A549 (cell line): ENCODE measurements at places on chromosomes 2 and 18.

GRCh38 chr2:157843935-157844334 lies 32.2 kb downstream of the ACVR1 start:
- no peak for DNase-seq

DNA sequence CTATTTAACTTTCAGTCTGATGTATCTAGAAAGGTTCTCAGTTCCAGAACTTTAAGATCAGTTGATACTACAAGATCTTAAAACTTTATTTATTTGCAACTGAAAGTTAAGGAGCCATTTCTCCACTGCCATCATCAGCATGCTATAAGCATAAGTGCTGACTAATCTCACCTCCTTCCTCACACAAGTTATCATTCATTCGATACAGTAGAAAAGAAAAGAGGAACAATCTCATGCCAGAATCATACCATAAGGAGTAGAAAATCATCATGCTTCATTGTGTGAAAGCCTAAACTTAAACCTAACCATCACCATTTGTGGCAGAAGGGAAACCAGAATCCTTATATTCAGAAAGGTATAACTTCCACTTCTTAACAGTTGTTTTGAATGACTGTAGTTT lies 176.6 kb upstream of the NRXN1 start:
- DNase-seq: no peak

DNA sequence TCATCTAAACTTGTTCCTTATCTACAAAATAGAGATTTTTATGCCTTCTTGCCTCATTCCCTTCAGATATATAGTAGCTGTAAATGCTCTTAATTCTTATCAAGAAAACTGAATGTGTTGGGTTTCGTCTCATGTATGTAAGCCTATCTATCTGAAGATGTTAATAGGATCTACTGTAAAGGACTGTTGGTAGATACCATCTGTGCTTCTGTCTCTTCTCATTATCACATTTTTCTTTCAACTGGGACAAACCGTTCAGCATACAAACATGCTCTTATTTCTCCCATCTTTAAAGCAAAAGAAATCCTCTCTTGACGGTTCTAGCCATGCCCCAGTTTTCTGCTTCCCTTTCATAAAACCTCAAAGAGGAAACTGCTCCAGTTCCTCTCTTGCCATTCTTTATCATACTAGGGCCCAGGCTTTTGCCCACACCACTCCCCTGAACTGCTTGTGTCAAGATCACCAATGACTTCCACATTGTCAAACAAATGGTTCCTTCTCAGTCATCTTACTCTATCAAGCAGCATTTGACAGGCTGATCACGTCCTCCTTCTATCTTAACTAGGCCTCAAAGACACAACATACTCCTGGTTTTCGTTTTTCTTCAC lies 88.7 kb downstream of the ARHGEF33 start:
- DNase-seq: no peak

GRCh38 chr2:136284226-136285119 lies 166.5 kb upstream of the CXCR4 start:
- DNase-seq: no peak

DNA sequence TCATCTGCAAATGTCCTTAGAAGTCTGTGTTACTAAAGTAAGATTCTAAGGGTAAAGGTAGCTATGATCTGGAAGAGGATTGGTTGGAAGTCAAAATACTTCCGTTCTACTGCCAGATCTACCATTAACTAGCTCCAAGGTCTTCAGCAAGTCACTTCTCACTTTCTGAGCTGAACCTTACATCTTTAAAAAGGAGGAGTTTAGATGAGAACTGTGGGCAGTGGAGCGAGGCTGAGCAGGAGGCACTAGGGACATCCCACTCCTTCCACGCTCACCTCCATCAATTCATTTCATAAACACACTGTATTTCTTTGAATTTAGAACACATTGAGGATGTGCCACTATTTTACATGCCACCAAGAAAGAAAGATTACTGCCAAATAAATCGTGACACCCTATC lies 143.0 kb downstream of the ABCA12 start:
- no peak for DNase-seq

- no peak for DNase-seq
Measured at GRCh38 chr18:3492721-3493120, 42.7 kb downstream of the TGIF1 start.

GRCh38 chr2:140998017-140998416 lies 1132.8 kb downstream of the LRP1B start:
- no peak for DNase-seq

DNA sequence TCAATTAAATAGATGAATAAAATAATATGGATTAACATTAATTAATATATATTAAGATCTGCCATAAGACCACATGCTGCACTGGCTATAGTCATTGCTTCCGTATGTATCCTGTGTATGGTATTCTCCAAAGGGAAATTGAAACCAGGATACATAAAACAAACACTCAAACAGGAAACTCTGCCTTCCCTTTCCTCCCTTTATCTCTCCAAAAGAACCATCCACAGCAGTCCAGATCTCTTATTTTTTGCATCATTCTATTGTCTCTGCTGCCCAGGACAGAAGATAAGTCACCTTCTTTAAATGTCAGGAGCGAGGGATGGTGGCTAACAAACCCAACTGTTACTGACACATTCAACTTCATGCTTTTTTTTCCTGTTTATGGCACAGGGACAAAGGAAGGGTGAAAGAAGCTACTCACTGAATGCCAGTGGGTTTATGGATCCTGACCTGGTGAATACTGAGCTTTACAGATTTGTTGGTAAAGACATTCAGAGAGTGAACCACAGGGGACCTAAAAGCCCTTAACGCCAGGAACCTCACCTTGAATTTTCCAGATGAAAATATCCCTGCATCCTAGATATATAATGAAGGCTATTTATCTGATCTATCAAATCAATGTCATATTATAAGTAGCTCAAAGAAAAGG lies 67.5 kb downstream of the CSRNP3 start:
- no peak for DNase-seq

GRCh38 chr2:159267921-159268320 lies 18.6 kb downstream of the WDSUB1 start:
- DNase-seq: no peak

- no peak for DNase-seq
Measured at GRCh38 chr2:42307180-42307579, 53.8 kb downstream of the COX7A2L start.

DNA sequence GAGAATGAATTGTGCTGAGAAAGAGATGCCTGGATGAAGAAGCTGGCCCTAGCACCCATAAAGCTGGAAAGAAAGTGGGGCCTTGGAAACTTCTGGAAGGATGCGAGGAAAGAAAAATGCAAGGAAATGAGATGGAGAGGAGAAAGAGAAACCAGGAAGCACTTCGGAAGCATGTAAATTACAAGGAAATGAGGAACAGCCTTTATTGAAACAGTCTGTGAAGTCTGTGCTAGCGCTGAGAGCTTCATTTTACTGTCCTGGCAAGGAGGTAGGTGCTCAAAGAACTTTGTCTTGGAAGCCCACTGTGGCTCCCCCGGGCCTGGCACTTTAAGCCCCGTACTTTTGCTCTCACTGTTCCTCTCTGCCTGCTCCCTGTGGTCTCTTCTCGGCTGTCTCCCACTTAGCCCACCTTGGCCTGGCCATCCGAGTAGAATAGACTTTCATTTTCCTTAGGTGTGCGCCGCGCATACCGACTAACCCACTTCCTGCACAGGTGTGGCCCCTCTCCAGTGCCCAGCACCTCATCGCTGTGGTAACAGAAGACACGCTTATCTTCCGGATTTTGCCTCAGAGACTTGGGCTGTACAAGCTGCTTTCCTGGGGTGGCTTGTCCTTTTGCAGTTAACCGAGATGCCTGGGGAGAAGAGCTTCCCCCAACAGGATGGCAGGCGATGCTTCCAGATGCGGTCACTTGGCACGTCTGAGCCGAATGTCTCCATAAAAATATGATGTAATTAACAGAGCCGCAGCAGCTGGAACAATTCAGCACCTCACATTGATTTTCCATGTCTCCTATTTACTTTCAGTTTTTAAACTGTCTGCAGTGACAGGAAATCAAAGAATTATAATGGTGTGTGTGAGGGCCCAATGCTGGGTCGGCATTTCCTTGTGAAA lies 199.6 kb downstream of the HRH4 start:
- DNase-seq: no peak

DNA sequence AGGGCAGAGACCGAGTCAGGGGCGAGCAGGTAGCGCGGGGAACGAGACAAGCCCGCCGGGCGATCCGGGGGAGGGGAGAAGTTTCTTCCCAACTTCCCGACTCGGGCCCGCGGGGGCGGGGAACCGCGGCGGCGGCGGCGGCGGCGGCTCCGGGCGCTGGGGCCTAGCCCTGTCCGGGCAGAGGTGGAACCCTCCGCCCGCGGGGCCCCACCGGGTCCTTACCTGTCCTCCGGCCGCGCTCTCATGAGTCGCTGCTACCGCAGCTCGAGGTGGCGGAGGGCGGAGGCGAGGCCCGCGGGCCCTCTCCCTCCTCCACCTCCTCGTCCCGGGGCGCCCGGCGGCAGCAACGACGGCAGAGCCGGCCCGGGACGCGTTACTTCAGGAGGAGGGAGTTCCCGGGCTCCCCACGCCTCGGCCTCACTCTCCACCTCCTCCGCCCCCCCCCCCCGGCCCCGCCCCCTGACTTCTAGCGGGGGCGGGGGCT lies at the start of gene YES1:
Gene YES1, minus strand, starts transcription at position 351 of the 484 bp plus-strand sequence. CDS start 55,415 bp downstream, outside the sequence.
- DNase-seq: no peak

DNA sequence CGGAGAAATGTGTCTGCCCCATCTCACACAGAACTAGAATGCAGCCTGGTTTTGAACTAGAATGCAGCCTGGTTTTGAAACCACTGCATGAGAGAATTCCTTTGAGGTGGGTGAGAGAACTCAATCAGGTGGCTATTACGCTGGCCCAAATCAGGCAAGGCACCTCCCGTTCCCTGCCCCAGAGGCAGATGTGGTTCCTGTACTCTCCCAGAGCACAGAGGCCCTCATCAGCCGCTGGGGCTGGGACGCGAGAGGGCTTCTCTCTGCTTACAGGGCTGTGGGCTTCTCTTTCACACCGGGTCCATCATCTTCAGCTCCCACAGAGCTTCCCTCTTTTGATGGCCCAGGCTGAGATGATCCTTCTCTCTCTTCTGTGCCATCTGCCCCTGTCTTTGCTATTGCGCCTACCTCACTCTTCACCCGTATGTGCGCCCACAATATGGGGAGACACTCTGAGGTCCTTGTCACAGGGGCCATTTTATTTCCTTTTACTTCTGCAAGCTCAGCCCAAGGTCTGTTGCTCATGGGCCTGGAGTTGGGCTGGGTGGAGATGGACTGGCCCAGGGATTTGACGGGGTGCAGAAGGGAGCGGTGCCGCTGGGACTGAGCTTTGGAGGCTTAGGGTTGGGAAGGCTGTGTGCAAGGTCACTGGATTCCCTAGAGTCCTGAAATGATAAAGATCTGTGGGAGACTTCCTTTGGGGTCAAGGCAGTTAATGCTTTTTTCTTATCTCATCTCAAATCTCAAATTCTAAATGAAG lies 84.4 kb upstream of the HS6ST1 start:
- DNase-seq: no peak

DNA sequence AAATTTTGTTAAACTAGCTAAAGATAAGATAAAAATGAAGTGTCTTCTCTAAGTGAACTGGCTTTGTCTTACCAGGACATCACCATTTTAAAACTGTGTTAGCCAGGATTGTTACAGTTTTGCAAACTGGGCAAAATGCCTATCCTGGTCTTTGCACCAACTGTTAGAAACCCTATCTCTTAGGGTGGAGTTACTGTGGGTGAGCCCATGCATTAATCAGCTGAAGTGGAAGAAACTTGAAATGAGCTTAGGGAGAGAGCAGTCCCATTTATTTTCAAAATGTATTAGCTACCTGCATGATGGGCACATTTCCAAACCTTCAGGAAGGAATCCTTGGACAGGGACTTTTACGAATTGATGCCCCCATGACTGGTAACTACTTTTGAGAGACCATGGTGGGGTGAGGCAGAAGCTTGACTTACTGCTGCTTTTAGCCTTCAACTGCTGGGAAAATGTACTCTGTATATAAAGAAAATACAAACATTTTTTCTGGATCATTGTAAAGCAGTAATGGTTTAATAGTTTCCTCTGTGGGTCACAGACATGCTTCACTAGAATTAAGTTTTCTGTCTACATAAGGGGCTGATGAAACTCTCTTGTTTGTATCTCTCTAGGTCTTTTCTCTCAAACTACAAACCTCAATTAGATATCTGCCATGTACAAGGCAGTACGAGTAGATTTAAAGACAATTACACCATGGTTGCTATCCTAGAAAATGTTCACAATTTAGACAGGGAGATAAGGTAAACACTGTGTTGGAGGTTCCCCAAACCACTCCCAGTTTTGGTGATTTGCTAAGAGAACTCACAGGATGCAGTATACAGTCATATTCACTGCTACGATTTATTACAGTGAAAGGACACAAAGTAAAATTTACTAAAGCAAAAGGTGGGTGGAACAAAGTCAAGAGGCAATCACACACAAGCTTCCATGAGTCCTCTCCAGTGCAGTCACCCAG lies 321.4 kb upstream of the MMADHC start:
- no peak for DNase-seq

DNA sequence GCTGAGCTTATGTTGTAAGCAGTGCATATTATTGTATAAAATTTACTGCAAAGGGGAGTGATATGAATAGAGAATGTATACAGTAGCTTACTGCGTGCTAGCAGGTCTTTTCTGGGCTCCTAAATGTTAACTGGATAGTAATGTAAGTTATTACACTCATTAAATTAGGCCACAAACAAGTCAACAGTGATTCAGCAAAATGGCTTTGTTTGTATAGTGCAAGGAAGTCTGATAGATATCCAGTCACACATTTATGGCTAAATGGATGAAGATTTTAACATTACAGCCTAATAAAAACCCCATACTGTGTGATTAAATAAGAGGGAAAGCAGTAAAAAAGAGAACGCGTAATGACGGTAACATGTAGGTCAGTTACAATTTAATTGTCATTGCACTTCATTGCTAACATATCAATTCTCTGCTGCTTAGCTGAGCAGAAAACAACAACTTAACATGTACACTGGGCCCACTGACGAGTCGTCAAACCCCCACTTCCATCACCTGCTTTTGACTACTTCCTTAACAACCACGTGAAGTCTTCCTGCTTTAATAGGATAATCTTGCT lies 665.0 kb upstream of the FANCL start:
- no peak for DNase-seq

GRCh38 chr2:206028101-206028500 lies 57.9 kb downstream of the INO80D start:
- DNase-seq: no peak

GRCh38 chr2:70044290-70045040 lies 42.8 kb upstream of the PCBP1 start:
- DNase-seq: no peak

DNA sequence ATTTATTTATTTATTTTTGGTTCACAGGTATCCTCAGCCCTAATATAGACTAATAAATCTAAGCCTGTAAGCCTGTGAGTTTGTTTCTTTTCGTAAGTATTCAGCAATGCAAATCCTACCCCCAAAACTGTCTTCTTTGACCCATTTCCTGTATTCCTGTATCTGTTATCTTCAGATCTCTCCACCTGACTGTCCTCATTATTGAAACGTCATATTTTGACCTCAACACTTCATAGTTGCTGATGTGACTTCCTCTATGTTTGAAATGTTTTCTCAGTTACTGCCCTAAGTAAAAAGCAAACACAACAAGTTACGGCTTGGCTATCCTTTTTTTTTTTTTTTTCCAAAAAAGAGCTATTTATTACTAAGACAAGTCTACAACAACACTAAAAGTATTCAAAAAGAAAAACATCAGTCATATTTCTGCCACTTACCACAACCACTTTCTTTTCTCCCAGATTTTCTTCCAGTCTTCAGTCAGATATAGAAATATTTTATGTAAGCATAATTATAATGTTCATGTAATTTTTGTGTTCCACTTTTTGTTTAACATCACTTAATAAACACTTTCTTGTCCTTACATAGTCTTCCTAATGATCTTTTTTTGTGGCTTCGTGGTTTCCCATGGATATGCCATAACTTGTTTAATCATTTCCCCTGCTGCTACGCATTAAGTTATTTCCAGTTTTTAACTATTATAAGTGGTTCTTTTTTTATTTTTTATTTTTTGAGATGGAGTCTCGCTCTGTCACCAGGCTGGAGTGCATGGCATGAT lies 45.0 kb upstream of the EML4 start:
- no peak for DNase-seq
